Cerebellum (tissue), 4 donors: ENCODE measurements at places on chromosomes 12 and 14. TPM values are rescaled to one million over a fixed set of nuclear protein-coding genes. Genes with fewer than 3 reads are reported as not detected.
A peak's percentile ranks its signal among the peaks of the same experiment; 100 is the strongest.

DNA sequence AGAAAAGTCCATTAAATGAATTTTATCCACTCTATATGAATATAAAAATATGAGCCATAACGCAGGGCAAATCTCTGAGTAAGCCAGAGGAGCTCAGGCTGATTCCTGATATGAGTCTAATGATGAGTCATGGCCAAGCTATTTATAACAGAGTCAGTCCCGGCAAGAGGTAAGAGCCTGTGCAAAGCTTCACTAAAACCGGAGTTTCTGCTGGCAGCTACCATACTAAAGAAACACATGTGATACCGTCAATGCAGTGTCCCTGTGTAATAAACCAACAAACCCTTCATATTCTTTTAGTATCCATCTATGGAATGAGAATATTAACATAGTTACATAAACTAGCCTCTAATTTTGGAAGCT lies 319.4 kb downstream of the KCNC2 start:
- DNase-seq, result peak; percentile 1

DNA sequence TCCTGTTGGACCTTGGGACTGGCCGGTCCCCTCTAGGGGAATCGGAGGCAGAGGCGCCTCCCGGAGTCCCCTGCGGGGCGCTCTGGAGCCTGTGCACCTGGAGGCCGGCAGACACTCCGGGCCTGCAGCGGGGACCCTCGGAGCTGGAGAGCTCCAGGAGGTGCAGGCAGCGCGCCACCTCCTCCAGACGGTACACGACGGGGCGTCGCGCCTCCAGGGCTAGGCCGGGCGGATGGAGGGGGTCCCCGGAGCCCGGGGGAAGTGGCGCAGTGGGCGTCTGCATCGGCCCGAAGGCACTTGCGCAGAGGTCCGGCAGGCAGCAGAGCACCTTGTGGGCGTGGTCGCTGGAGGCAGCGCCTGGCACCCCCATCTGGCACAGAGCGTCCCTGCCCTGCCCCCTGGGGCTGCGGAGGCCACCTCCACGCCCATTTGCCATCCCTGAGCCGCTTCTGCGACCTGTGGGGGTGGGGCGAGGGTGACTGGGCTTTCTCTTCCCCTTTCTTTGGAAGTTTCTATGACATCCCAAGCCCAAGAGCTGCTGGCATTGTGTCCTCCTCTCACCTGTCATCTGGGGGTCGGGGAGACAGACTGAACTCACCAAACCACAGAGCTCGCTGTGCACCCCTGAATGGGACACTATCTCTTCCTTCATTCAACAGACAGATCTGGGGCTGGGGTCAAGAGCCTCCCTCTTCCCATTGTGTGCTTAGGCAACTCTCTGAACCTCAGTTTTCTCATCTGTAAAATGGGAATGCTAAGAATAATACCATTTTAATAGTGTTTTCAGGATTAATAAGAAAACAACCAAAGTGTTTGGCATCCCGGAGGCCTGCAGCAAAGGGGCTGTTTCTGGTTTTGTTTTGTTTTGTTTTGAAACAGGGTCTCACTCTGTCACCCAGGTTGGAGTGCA lies 37.5 kb upstream of the CORO1C start:
- no peak for DNase-seq

TAS2R50 gene
- total RNA-seq, result 17.1 TPM

MUCL1 gene
- total RNA-seq, result not detected

DNA sequence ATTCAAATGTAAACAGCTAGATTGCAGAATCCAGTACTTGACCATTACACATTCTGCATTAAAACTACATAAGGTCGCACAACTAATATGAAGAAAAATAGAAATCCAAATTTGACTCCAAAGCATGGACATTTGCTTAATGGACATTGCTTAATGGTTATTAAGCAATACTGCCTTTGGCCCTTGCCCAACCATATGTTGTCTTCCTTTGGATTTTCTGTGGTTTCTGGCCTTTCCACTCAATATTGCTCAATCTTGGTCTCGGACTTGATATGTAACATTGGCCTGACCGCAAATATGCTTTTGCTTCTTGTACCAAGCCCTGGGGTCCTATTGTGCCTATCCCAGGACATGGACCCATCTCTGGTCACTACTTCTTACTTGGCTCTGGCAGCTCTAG lies 67.2 kb downstream of the PTPRR start:
- no peak for DNase-seq

GRCh38 chr12:116033765-116034164 lies 243.7 kb downstream of the MED13L start:
- DNase-seq, result no peak

DNA sequence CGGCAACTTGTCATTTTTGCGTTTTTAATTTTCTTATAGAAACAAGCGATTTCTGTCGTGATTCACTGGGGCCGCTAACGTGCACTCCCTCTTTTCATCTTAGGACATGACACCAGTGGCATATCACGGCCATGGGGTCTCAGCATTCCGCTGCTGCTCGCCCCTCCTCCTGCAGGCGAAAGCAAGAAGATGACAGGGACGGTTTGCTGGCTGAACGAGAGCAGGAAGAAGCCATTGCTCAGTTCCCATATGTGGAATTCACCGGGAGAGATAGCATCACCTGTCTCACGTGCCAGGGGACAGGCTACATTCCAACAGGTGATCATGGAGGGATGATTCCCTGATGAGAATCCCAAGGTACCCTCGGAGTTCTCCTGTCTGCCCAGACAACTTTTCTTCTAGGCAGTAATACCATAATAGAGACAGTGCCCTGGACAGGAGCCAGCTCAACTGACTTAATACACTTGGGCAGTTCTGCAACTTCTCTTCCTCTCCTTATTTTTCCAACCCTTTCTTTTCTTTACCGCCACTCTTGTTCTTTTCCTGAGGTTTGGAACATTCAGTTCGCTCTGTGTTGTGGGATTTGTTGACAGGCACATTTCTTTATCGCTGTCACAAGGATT lies 821 bp downstream of the TMEM106C start:
- peak; percentile 22 for DNase-seq

DNA sequence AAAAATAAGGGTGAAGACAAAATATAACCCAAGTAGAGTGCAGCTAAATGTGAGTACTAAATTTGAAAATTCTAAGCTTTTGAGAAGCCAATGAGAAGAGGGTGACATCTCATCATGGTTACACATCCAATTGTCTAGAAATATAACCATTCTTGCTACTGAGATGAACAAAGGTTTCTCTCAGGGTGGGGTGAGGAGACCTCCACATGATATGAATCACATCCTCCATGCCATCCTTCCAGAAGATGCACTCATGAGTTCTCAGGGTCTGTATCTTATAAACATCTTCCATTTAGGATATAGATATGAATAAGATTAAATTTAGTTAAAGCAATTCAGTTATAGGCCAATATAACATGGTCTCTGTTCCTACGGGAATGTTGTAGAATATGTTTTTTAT lies 38.9 kb upstream of the E2F7 start:
- no peak for DNase-seq

GRCh38 chr14:68268719-68269118 lies 449.1 kb downstream of the RAD51B start:
- DNase-seq, result no peak

DNA sequence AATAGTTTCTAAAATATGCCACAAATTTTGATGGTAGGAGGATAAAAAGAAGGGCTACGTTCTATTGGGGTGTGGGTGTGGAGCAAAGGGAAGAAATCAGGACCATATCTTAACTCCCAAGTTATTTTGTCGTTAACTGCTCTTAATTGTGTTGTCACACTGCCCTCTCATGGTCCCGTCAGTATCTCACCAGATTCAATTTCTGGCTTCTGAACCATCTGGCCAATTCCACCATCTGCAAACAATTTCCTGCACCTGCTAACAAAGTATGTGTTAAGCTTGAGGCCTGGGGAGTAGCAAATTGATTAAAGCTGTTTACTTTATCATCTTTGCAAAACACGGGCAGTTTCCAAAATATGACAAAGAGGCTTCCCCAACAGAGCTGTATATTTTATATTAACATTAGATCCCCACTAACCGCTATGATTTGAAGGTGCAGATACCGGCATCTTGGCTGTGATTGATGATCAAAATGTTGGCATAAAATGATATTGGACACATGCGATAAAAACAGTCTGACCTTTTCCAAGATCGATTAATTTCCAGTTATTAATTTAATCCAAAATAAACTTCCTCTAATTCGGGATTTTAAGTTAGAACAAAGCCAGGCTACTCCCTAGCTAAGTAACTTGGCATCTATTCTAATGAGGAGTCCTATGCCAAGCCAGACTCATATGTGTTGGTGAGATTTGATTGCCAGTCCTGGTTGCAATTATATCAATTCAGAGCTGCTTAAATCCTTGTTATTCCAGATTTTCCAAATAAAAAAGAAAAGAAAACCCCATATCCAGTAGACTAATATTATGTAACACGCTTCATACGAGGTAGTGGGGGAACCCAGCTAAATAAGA lies 6.9 kb upstream of the DNM1L start:
- DNase-seq, result peak; percentile 86

GRCh38 chr12:20628226-20628787 lies 66.8 kb upstream of the SLCO1C1 start:
- DNase-seq, result no peak

SDSL gene
- 1.7 TPM for total RNA-seq

- DNase-seq, result peak; percentile 23
These were observed 22.3 kb downstream of the SNW1 start for GRCh38 chr14:77738559-77739250.

PPP1R1A gene
- 12.8 TPM for total RNA-seq

GRCh38 chr14:101957406-101958234 lies 6.8 kb upstream of the DYNC1H1 start:
- no peak for DNase-seq

SMIM41 gene
- 0.18 TPM for total RNA-seq

- peak; percentile 82 for DNase-seq
These were observed 108.8 kb downstream of the RBM19 start for GRCh38 chr12:113857371-113857770.

DNA sequence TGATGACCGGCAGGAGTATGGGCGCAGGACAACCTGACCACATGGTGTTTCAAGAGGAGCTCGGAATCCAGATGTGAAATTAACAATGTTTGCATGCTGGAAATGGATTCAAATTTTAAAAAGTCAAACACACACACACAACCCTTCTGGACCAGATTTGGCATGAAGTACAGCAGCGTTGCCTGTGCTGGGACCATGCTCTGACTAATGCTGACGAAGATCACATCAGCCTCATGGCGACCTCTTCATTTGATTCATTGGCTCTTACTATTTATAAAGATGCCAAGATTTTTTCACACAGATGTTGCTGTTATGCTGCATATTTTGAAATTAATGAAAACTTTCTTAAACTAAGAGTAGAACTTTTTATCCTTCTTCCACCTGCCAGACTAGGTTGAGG lies 926.6 kb upstream of the TMEM132C start:
- DNase-seq, result no peak

UTP20 gene
- 18.5 TPM for total RNA-seq

DDN gene
- 0.64 TPM for total RNA-seq

DNA sequence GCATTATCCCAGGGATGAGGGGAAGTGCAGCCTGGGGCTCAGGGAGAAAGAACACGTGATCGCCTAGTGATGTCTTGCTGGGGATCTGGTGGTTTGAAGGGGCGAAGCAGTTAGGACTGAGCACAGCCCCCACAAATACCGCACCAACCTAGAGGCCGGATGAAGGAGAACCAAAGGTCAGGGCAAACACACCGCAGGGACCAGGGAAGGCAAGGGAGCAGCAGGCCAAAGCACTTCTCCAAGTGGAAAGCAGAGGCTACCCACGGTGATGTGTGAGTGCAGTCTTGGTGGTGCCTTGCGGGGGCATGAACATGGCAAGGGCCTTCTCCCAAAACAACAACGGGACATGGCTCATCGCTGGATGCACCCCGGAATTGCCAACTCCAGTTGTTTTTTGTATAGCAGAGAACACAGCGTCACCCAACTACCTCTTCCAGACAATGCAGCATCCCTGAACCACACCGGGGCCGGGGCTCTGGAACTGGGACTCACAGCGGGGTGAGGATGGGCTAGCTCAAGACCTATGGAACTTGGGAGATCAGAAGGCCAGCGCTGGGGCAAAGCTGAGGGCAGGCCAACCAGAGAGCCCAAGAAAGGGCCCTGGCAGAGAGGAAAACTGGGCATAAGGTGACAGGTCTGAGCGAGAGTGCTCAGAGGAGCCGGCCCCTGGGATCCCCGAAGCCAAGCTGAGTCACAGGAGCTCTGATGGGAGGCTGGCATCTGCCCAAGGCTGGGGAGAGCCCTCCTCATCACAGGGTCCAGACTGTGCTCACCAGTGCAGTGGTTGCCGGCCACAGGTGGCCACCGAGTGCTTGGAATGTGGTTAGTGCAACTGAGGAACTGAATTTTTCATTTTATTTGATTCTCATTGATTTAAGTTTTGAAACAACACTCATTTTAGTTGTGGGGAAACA lies 11.1 kb downstream of the GALNT16 start:
- DNase-seq, result no peak

DDX23 gene
- 51.4 TPM for total RNA-seq

GRCh38 chr12:64730588-64730969 lies 28.6 kb downstream of the GNS start:
- no peak for DNase-seq

GRCh38 chr14:38547961-38548490 lies 292.1 kb upstream of the CLEC14A start:
- DNase-seq, result no peak

ANKS1B gene
- 331 TPM for total RNA-seq

ASIC1 gene
- total RNA-seq, result 20.5 TPM

GRCh38 chr12:94954948-94955592 lies 48.4 kb downstream of the NDUFA12 start:
- no peak for DNase-seq

KRT78 gene
- not detected for total RNA-seq

GRCh38 chr12:139585-139984 lies 73.0 kb downstream of the IQSEC3 start:
- no peak for DNase-seq

CACNA2D4 gene
- total RNA-seq, result 0.45 TPM

GRCh38 chr14:99562856-99563748 lies 40.9 kb downstream of the CCDC85C start:
- peak; percentile 79 for DNase-seq

ERG28 gene
- 8.7 TPM for total RNA-seq

KRT85 gene
- not detected for total RNA-seq

CAPZA3 gene
- total RNA-seq, result not detected

SRRM4 gene
- 11.8 TPM for total RNA-seq
